Activated effector memory CD4-positive, alpha-beta T cell treated with Interleukin-2 at 50 U/mL for 16 hours (primary cell): ENCODE measurements at places on chromosomes 11 and 22.

DNA sequence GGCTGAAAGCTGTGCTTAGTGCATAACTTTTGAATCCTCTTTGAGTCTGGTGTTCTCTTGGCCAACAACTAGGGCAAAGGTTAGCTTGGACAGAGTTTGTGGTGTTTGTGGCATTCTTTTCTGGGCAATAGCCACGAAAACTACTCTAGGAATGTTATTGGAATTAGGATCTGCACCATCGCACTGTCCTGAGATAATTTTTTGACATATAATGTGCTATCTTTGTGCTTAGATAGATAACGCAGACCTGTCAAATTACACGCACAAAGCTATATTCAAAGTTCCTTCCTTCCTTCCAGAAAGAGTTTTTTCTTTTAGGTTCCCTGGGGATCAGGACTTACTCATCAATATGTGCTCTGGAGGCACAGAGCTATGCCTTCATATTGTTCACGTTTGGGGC, 166.8 kb upstream of the MTMR2 start:
- no peak for DNase-seq

- DNase-seq = no peak
Measured at GRCh38 chr22:40057652-40058051, 62.9 kb downstream of the FAM83F start.

DNA sequence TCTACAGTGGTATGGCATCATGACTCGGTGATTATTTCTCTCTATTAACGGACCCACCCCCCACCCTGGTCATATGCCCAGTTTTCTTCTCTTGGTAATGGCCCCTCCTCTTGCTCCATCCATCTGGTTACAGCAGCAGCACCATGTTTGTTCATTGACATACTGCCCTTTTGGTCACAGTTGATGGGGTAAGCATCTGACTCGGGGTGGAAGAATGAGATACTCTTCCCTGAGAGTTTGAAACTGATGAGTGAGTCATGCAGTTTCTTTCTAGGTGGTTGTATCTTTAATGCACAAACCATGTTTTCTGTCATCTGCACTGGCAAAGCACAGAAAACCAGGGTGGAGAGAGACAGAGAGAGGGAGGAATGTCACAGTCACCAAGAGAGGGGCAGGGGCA, 126.0 kb downstream of the SYN3 start:
- DNase-seq = no peak

DNA sequence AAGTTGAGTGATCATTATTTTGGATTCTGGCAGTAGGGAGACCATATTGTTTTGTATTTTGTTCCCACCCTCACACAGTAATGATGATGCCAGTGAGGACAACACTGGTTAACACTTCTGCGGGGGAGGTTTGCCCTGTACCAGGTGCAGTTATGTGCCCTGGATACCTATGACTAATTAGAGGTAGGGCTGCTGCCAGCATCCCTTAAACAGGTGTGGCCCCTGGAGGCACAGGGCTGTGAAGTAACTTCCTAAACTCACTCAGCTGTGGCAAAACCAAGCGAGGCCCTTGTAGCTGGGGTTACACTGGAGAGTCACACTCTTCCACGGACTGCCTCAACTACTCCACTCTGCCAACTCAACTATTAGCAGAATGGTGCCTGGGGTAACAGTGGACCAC, 64.5 kb downstream of the MCM5 start:
- no peak for DNase-seq

- no peak for DNase-seq
Measured at GRCh38 chr11:76654980-76655379, 15.6 kb downstream of the LRRC32 start.

DNA sequence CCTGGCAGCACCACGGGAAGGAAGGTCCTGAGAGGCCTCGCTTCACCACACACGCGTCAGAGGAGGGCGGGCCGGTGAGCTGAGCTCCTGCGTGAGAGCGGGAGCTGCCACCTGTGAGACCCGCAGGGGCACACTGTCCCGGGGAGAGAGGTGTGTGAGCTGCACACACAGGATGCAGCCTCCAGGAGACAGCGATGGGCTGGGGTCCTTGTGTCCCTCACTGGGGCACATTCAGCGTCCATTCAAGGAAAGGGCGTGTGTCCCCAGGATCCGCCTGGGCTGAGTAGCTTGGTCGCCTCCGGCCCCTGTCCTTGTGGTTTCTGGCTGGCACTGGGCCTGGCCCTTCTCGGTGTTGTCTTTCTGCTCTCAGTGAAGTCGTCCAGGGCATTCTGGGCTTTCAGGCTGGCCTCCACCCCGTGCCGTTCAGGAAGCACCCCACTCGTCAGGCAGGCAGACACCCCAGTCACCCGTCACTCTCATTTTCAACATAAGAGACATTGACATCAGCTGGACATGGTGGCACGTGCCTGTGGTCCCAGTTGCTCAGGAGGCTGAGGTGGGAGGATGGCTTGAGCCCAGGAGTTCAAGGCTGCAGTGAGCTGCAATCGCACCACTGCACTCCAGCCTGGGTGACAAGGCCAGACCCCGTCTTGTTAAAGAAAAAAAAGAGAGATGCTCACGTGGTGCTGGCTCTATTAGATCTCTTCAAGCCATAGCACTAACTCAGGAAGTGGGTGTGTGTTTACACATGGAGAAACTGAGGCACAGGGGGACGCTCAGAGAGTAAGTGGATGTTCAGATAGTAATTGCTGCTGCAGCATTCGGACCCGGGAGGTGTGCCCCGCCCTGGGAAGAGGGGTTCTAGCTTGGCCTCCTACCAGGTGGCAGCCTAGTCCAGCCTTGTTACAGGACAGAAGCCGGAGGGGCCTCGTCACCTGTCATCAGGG, 1081.6 kb downstream of the BRD1 start:
- no peak for DNase-seq

GRCh38 chr22:35328472-35328885, 28.8 kb downstream of the TOM1 start:
- no peak for DNase-seq

GRCh38 chr11:57480409-57481137, 20.2 kb downstream of the RTN4RL2 start:
- DNase-seq = peak; percentile 47

DNA sequence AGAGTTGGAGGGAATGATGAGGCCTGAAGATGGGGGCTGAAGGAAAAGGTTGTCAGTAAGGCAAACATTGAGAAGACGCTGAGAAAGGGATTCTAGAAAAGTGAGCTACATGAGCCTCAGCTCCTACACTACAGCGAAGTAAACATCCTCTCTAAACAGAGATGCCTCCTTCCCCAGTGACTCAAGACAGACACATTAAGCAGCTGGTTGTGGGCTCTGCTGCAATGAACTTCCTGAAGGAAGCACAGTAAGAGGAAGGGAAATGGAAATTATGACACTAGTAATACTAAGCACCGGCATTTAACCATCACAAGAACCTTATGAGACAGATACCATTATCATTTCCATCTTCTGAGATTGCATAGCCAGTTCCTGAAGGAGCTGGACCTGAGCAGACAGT, 190.5 kb downstream of the C11orf87 start:
- no peak for DNase-seq

- DNase-seq = no peak
Measured at GRCh38 chr11:117824571-117825537, at the start of gene FXYD2. Gene FXYD2, minus strand, starts transcription at chr11:117824744. Its CDS starts 66 bp downstream, at chr11:117824678.

DNA sequence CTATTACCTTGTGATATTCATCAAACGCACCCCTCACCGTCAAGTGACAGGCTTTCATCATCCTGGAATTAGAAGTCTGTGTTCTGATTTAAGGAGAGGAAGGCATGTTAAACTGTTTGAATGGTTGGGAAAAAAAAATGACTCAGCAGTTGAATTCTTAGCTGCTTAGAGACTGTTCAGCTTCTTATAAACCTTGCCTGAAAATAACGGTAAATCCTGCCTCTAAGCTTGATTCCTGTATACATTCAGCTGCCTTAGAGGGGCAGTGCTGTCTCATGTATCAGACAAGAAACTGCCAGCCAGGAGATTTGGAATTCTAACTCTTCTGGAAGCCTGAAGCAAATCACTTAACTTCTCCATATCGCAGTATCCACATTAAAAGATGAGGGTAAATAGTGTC, 437.4 kb downstream of the JRKL start:
- no peak for DNase-seq

- no peak for DNase-seq
Measured at GRCh38 chr11:38476808-38477575, 1879.0 kb upstream of the RAG2 start.

DNA sequence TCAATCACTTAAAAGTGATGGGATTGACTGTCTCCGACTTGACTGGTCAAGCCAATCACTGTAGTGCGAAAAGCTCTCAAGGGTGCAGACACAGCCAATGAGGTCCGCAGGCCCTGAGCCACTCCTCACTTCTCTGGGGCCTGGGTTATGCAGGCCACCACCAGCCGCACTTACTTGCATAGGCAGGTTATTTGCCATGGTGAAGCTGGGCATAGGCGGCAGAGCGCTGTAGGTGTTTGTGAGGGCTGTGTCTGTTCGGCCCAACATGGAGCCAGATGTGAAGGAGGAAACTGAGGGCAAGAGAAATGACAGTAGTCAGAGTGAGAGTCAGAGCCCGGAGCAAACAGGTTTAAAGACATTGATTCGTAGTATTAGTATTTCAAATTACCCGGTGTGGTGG, 17.9 kb downstream of the PAX6 start:
- DNase-seq = no peak

DNA sequence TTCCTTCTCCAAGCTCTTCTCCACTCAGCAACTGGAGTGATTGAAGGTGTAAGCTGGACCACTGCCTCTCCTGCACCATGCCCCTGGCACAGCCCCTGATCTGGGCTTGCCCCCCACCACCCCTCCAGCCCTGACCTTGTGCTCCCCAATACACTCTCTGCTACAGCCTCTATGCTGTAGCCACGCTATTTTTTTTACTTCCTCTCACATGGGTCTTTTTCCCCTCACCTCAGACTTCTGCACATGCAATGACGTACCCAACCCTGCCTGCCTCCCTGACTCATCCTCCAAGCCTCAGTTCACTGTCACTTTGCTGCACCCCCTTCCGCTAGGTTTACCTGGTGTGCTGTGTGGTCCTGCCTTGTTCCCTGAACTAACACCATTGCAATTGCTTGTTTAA, 9.0 kb downstream of the CSNK2A3 start:
- no peak for DNase-seq

GRCh38 chr22:23216461-23217170, 36.3 kb downstream of the BCR start:
- peak; percentile 37 for DNase-seq

GRCh38 chr11:3995949-3996554, 98.5 kb upstream of the RRM1 start:
- no peak for DNase-seq
